ENCODE measurements at places on chromosomes 5 and 9. TPM values are rescaled to one million over a fixed set of nuclear protein-coding genes. Genes with fewer than 3 reads are reported as not detected.

GRCh38 chr9:68983008-68983411 lies 30.9 kb downstream of the PRKACG start:
- H3K36me3 ChIP-seq, result no peaks in the 10 kb centered on the region
- no peak for DNase-seq
- no peak overlapping the region for H3K27ac ChIP-seq
- H3K4me1 ChIP-seq, result peaks cover 25% of the 10 kb centered on the region

Gene CCL19
- not detected for total RNA-seq

DNA sequence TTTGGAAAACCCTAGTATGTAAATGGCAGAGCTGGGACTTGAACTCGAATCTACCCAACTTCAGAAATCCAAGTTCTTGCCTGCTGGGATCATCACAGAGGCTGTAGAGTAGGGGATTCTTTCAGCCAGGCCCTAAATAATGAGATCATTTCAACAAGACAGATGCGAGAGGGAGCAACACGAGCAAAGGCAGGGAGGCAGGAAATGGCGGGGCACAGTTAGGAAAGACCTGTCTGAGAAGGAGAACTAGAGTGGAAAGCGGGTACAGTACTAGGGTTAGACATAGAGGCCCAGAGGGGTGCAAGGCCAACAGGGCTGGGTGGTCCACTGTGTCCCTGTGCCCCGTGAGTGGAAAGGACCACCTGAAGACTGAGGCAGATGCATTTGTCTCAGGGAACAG lies 46.1 kb downstream of the MVB12B start:
- no peak overlapping the region for H3K4me3 ChIP-seq
- DNase-seq, result no peak
- H3K36me3 ChIP-seq, result no peaks in the 10 kb centered on the region

DNA sequence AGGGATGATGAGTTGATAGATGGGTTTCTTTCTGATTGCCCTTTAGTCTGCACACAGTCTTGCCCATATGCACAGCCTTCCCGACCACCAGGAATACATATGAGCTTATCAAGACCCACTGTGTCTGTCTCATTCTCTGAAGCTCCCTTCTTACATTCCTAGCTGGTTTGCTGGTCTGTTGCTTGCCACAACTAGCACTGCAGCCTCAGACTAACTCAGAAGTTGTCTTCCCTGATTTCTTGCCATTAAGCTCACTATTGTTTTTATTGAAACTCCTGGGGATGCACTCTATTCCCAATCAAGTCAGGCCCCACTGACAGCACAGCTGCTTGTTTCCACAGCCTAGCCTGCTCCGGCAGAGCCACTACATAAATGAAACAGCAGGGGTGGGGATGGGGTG lies 97.5 kb downstream of the SAXO1 start:
- H3K4me3 ChIP-seq, result no peak overlapping the region
- DNase-seq, result no peak
- H3K27me3 ChIP-seq, result no peaks in the 10 kb centered on the region
- no peak overlapping the region for H3K27ac ChIP-seq
